ENCODE measurements at places on chromosomes 5 and 9.

- DNase-seq, result no peak
These were observed 1014.1 kb upstream of the NUDT12 start for GRCh38 chr5:104576677-104577076.

GRCh38 chr5:17260549-17260948 lies 43.1 kb downstream of the BASP1 start:
- no peak for DNase-seq

DNA sequence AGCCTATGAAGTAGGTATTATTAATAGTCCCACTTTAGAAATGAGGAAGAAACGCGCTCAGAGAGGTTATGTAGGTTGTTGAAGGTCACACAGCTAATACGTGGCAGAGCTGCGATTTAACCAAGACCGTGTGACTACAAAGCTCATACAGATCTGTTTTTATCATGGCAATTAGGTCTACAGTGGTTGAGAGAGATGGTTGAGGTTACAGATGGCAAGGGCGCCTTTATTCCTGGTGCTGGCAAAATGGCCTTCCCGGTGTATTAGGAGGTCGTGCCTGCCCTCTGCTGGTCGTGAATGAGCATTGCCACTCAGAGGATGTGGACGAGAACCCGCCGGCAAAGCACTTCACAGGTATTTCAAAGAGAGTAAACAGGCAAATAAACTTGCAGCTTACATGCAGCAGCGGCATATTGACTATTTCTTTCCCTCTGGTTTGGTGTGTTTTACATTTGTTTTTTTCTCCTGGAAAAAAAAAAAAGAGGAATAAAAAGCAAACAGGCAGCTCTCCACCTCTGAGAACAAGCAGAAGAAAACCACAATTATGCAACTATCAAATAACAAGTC lies 65.3 kb upstream of the EGFLAM start:
- DNase-seq, result peak; percentile 29

- DNase-seq, result no peak
These were observed 563 bp upstream of the FGF10 start for GRCh38 chr5:44389823-44390143.

DNA sequence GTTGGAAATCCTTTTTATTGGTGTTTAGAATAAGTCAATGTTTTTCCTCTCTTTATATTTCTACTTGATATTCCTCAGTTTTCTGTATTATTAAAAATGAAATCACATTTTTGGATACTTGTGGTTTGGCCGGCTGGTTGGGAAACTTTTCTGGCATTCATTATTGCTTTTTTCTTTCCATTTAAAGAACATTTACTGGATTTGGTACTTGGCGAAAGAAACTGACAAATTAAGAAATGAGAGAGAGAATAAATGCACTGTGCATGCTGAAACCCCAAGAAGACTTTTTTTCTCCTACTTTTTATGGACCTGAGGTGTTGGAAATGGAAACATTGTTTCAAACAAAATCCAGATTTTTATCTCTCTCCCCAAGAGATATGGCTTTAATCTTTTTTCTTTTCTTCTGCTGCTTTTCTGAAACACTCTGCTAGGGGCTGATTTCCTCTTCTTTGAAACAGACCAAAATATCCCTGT lies 128.4 kb downstream of the SNX18 start:
- DNase-seq, result no peak

DNA sequence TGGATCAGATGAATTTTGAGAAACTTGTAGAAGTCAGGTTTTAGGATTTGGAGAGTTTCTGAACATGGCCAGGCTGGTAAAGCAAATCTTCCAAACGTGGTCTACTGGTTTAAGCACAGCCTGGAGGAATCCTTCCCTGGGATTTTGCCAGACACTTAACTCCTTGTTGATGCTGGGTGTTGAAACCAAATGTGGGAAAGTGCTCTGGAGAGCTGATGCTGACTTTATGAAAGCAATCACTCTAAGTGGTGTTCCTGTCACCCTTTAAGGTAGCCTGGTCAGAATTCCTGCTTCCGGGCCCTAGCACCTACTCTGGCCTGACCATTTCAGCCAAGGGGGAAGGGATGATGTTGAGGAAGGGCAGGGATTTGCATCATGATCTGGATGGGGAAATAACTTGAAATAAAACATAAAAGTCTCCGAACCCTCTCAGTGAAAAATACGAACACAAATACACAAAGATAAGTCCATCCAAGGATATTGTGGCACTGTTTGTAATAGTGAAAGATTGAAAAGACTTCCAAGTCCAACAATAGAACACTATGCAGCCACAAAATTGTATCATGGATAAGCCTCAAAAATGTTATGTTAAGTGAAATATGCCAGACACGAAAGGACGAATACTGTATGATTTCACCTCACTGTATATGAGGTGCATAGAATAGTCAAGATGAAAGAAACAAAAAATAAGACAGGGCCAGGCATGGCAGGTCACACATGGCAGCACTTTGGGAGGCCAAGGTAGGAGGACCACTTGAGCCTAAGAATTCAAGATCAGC lies 57.7 kb downstream of the PDE6A start:
- no peak for DNase-seq

DNA sequence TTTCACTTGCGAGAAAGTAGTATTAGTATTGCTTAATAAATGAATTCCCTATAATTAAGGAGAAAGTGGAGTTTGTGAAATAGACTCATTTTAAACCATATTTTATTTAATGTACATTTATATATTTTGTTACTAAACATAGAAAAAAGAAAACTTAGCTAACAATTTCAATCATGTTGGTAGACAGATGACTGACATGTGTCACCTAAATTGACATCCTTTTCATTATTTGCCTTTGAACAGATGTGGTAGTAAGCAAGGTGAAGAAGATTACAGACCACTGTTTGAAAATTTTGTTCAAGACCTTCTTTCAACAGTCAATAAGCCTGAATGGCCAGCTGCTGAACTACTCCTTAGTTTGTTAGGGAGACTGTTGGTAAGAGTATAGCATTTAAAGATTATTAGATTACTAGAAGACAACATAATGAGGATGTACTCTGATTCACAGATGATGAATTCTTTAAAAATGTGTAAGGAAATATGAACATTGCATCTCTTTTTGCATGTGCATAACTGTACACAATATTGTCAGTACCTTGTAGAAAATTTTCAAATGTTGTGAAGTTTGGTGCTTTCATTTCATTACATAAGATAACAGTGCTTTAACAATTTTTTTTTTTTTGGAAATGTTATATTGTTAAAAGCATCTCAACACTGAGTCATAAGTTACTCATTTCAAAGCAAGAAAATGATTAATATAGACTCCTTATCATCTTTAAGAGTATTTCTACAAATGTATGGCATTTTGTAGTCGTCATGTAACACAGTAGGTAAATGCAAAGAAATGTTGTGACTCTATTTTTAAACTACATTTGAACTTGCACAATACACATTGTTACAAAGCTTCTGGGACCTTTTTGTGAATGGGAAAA lies 139.5 kb downstream of the NIPBL start:
- no peak for DNase-seq

DNA sequence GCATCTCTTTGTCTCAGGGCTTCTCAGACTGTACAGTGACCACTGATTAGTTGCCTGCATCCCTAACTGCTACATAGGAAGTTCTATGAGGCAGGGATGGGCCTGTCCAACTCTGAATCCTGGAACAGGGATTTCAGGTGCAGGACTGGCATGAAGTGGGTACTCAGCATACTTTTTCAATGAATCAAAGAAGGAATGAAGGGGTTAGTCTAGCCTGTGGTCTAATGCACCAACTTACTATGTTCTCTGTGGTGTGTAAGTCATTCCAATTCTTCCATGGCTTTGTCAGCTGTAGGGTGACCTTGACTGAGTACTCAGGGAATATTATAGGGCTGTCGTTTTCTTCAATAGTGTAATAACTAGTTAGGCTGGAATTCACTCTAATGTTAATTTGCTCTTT lies 8.3 kb downstream of the COL15A1 start:
- no peak for DNase-seq

DNA sequence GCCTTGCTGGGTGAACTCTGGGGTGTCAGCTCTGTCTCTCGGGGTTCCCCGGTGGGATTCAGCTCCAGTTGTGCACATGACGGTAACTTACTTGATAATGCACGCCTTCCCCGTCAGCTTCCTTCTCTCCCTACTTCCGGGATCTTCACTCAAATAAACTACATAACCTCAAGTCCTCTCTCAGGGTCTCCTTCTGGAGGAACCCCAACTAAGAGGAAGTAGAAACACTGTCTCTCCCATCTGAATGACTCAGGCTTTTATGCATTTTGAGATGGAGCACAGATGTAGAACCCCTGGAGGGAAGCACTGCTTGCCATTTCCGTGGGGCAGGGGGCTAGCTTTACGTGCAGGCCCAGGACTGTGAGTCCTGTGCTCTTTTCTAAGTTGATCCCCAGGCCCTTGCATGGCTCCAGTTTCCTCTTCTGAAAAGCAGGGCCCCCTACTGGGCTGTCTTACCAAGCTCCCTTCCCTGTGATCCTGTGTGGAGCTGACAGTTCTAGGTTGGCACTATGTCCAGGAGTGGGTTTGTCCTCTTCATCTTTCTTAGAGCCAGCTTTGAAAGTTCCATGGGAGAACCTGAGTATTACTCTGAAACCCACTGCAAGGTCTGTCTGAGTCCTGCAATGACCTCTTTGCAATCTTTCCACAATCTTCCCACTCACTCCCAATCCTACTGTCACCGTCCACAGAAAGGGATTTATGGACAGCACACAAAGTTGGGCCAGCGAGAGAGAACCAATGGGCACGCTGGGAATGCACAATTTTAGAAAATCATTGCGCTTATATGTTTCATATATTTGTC lies 17.7 kb downstream of the S1PR3 start:
- no peak for DNase-seq

GRCh38 chr5:87266914-87267573 lies 639 bp upstream of the RASA1 start:
- DNase-seq, result no peak

DNA sequence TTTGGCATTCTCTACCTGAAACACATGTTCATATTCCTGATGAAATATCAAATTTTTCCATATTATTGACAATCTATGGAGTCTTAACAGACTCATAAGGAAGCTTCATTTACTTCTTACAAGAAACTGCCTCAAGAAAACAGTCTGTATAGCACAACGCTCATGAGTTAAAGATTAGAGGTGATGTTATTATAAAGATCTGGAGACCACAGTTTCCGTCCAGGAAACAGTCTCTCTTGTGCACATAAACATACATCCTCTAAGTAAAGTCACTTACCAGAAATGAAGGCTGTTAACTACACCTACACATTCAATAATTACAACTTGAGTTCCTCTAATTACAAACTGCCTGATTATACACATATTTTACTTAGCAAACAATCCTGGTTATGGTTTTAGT lies 86.9 kb downstream of the RAPGEF6 start:
- DNase-seq, result no peak

- DNase-seq, result no peak
These were observed 3.7 kb upstream of the SCGB3A1 start for GRCh38 chr5:180595046-180595379.
